ENCODE measurements at places on chromosomes 6 and 20.

- DNase-seq = no peak
Observed at GRCh38 chr20:44291754-44292153, 19.2 kb downstream of the FITM2 start.

- no peak for DNase-seq
Observed at GRCh38 chr6:18503593-18504231, 116.6 kb downstream of the RNF144B start.

GRCh38 chr20:10645205-10645570 lies 28.6 kb downstream of the JAG1 start:
- no peak for DNase-seq

DNA sequence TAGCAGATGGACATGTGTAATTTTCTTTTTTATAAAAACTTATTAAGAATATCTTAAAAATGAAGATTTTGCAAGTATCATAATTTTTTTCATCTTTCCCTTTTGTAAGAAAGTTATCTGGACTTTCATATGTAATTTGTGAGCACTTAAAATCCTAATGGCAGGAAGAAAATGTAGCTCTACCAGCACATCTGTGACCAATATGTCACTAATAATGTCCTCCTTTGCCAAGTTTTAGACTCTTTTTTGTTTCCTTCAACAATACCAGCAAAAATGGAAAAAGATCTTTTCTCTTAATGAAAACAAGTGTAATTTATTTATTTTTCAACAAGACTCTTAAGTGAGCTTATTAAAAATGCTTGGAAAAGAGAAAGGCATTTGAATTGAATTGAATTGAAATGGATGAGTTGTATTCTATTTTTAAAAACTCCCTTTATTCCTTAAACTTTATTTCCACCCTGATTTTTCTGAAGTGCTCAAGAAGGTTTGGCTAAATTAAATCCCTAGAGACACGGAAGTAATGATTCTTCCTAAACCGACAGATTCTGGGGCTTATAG lies 110.7 kb downstream of the KIF6 start:
- DNase-seq = no peak

DNA sequence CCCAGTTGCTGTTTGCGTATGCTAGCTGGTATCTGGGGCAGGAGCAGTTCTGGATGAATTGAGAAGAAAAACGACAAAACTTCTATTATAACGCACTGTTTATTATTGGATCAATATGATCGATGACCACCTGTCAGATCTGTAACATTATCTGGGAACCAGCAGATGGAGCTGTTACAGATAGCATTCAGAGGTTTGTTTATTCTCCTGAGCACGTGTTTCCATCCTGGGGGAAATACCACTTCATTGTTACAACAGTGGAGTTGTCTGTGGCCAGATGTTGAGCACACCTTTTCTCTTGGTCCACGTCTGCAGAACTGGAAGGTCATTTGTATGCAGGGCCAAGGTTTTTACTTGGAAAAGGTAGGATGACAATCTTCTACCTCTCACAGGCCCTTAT lies 16.0 kb upstream of the NKX2-2 start:
- no peak for DNase-seq

GRCh38 chr20:42441864-42442331 lies 747.8 kb downstream of the PTPRT start:
- no peak for DNase-seq

GRCh38 chr6:35240838-35241801 lies 18.4 kb upstream of the ZNF76 start:
- peak; percentile 82 for DNase-seq

- no peak for DNase-seq
Observed at GRCh38 chr20:45993197-45993951, 15.3 kb upstream of the MMP9 start.

- DNase-seq = no peak
Observed at GRCh38 chr6:134468633-134469032, 150.7 kb upstream of the SGK1 start.

DNA sequence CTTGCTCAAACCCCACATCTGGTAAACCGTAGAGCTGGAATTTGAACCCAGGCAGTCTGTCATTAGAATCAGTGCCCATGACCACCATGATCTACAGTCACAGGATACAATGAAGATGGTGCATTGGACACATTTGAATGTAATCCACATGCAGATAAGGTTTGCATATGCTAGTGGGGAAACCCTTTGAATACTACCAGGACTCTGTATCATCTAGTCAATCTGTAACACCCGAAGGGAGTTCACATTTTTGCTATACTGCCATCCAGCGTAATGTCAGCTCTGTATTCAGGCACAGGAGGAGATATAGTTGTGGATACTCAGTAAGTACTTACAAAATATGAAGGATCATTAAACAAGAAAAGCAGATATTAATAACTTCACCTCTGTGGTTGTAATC lies 40.5 kb upstream of the MYLIP start:
- no peak for DNase-seq

GRCh38 chr20:21685981-21686380 lies 19.5 kb upstream of the PAX1 start:
- no peak for DNase-seq

GRCh38 chr6:43744931-43745727 lies 24.9 kb upstream of the VEGFA start:
- no peak for DNase-seq

DNA sequence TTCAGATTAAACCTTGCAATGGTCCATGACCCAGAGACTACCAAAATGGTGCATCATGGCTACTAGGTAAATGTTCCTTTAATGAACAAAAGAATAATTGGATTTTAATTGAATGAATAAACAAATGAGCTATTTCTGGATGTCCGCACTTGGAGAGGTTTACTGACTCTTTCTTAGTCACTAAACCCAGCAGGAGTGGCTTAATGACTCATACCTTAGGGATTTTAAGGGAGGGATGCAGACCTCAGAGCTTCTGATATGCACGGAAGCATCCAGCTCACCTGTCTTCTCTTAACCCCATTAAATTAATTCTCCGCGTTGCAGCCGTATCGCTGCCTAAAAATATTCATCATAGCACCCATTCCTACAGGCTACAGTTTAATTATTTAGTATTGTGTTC lies 970.0 kb upstream of the SLC35B3 start:
- DNase-seq = no peak

DNA sequence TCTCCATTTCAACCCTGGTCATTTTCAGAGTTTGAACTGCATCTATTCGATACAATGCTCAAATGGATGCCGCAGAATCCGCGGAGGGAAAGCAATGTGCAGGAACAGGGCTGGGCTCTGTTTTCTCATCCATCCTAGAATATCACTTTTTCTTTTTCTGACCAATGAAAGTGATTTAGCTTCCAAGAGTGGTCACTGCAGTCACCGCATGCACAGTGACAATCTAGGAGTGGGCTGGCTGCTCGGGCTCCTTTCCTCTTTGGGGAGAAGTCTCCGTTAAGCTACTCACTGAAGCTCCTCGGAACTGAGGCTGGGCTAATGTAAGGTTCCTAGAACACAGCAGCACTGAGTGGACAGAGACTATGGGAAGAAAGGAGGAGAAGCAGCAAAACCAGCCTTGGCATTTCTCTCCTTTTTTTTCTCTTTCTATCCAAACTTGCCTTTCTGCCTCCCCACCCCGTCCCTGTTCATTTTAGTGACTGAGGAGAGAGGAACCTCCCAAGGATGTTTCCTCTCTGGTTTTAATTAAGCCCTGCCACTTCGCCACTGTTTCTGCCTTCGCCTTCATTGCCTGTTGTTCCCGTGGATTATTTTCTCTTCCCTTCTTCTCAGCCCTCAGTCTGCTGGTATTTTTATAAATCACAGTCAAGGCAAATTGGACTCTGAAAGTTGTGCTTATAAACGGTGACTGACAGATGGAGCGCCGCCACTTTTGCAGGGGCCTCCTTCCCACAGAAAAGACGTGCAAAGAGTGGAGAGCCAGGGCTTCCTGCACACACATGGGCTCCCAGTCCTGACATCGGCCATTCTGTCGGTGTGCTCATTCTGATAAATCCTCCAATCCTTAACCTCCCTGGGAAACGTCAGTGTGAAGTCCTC lies 41.1 kb downstream of the RAMACL start:
- no peak for DNase-seq

DNA sequence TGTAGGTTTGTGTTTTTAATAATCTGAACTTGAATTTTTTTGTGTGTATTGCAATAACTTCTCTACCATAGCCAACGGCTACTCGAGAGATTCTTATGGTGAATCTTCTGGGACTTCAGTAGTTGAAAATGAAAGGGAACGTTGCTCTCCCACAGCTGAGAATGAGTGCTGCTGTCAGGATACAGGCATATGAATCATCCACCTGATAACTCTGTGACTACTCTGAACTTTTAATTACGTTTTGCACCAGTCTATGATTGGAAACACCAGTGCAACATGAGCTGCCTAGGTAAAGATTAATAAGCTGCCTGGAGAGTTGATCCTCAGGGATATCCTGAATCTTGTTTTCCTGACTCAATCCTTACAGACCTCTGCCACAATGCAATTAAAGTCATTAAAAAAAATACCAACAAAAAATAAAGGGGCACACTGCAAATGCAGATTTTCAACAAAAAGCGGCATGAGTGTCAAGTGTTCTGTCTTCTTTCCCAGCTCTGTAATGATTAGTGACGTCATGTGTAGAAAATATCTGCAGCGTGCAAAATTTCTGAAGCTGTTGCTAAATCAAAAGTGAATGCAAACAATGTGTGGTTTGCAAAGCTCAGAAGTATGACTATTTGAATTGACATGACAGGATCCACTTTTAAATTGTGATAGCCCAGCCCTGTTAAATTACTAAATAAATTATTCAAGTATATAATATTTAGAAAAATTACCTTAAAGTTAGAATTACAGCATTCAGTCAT lies 432.2 kb downstream of the HTR1B start:
- DNase-seq = no peak

- DNase-seq = no peak
Observed at GRCh38 chr6:82331031-82331773, 32.4 kb upstream of the TPBG start.

DNA sequence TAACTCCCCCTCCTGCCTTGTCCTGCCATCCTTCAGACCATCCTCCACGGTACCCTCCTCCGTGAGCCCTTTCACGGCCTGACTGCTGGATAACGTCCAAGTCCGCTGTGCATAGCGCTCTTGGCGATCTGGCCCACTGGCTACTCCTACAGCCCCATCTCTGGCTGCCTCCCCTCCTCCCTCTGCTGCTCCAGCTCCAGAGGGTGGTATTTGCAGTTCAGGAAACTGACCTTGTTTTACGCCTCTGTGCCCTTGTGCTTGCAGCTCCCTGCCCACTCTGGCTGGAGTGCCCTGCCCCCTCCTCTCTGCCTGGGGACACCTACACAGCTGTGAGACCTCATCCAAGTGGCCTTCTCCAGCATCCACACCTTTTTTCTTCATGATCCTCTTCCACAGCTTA lies 6.5 kb upstream of the RREB1 start:
- DNase-seq = no peak

- DNase-seq = no peak
Observed at GRCh38 chr20:40359131-40359912, 329.7 kb downstream of the MAFB start.

DNA sequence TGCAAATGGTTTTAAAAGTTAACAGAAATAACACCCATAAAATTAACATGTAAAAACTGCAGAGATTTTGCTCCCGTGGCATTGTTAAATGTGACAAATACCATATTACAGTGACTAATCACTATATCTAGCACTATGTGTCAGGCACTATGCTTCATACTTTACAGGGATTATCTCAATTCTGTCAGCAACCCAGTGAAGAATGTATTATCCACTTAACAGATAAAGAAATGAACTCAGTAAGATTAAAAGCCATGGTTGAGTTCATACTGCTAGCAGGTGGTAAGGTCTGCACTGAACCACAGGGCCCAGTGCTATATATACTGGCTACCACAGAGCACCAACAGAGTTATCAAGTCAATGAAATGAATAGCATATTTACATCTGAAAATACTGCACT lies 65.4 kb downstream of the RWDD2A start:
- no peak for DNase-seq

DNA sequence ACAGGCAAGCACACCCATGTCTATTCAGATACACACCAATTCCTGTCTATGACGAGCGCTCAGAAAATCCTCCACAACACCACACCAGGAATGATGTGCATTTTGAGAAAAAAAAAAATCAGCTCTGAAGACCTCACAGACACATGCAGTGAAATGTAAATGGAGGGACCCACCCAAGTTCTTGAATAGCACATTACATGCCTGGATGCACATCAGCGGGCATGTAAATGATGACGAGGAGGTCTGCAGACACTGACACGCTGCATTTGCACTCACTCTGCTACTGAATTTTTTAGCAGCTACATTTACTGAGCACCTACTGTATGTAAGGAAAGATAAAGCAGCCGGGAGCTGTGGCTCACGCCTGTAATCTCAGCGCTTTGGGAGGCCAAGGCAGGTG lies 14.7 kb downstream of the NRSN2 start:
- DNase-seq = no peak

- no peak for DNase-seq
Observed at GRCh38 chr6:16595514-16596120, 165.6 kb downstream of the ATXN1 start.

DNA sequence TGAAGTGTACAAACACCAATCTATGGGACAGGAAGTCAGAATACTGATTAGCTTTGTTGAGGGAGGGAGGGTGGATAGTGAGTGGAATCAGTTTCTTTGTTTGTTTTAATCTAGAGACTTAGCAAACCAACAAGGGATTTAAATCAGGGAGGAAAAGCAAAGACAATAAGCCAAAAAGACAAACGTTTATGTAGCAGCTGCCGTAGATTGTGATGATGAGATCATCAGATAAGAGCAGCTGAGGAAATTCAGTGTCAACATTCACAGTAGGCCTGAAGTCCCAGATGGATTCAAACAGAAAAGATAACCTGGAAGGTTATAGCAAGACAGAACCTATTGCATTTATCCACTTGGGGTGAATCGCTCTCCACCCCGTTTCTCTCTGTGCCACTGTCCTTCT lies 104.9 kb upstream of the SYNDIG1 start:
- DNase-seq = no peak

DNA sequence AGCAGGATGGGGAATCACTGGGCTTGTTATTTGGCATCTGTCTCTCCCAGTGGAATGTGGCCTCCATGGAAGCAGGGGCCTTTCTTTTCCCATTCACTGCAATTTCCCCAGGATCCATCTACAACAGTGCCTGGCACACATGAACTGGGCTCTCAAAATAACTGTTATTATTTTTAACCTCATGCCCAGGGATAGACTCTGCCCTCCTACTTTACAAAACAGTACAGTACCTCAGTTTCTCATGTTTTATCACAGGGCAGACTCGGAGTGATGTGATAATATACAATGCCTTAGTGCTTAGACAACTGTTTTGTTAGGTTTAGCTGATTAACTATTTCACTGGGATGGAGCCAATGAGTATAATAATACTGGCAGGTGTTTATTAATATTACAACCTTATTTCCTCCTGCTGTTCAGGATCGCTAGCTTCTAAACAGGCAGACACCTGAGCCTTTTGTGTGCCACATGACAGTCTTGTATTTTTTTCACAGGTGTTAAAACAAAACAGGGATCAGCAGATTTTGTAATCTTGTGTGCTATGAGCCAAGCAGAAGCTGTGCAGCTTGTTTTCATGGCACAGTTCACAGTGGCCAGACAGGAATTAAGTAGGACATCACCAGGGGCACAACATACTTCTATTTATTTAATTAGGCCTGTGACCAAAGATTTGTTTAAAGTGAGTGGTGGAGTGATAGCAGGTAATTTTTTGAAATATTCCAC lies 157.7 kb upstream of the EYA4 start:
- no peak for DNase-seq
